Right renal cortex interstitium (tissue), 3 donors: ENCODE measurements at places on chromosomes 11 and 22.

DNA sequence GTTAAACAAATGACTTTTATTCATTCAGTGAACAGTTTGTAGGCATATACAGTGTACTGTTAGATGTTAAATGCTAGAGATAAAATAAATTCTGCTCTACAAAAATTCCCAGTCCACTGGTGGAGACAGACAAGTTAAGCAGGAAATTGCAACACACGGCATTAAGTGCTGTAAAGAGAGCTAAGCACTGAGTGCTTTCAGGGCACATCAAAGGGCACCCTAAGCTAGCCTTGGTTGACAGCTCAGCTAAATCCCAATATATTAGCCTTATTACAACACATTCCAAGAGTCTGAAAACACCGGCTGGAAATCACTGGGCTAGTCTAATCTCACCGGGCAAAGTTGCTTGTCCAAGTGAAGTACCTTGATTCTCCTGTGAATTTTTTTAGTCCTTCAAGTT, 55.1 kb downstream of the NOX4 start:
- DNase-seq: no peak

DNA sequence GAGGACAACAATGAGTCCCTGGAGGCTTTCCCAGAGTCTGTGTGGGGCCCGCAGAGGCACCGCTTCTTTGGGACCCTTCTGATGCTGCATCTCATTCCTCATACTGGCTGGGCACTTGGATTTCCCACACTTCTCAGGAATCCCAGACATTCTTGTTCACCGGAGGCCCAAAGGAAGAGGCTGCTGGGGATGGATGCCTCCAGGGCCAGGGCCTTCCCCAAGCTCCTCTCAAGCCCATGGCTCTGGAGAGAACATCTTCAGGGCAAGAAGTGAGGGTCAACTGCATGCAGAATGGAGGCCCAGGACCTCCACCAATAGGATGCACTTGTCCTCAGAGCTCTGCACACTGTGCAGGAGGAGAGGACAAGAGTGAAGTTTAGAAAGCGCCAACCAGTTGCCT, 34.6 kb downstream of the DKK3 start:
- DNase-seq: no peak

GRCh38 chr11:102936864-102937509, 18.5 kb downstream of the MMP13 start:
- DNase-seq: no peak

DNA sequence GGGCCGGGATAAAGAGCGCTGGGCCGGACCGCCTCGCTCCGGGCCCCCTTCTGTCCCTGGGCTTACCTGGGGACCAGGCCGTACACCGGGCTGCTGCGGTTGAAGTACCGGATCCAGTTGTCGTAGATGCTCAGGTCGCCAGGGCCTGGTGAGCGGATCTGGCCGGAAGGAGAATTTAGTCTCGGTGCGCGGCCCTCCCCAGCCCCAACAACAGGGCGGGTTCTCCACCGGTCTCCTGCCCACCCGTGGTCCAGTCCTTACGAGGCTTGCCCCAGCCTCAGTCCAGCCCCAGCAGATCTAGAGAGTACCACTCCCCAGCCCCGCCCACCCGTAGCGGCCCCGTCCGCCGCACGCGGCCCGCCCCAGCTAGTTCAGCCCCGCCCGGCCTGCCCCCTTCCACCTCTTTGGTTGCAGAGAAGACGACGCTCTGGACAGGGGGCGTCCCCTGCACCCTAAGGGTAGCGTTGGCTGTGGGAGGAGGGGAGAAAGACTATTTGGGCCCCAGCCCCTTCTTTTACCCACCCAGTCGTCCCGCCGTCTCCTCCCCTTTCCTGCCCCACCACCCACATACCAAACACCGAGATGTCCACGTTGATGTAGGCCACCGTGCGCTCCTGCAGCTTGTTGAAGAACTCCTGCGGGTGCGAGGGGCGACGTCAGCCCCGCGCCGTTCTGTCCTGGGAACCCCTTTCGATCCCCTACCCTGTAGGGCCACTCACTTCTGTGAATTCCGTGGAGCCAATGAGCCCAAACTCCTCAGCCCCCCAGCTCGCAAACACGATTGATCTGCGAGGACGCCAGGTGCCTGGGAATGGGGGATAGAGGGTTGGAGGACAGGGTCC, 6.8 kb downstream of the SAC3D1 start:
- DNase-seq: no peak

- DNase-seq: no peak
These were observed 447.5 kb upstream of the KIRREL3 start for GRCh38 chr11:127448101-127448500.

DNA sequence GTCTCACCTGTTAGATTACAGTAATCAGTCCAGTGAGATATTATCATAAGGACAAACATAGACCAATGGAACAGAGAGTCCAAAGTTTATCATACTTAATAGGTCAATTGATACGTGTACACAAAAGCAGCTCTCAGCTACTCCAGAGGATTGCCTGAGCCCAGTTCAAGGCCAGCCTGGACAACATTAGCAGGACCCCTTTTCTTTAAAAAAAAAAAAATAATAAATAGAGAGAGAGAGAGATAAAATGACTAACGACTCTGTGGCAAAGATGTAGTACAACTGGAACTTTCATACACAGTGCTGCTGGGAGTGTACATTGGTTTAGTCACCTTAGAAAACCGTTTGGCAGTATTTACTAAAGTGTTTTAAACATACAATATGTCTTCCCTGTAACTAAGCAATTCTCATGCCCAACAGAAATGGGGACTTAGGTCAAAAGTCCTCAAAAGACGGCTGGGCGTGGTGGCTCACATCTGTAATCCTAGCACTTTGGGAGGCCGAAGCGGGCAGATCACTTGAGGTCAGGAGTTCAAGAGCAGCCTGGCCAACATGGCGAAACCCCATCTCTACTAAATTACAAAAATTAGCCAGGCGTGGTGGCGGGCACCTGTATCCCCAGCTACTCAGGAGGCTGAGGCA, 10.6 kb downstream of the SNX32 start:
- no peak for DNase-seq

- DNase-seq: no peak
These were observed 280.7 kb upstream of the CADM1 start for GRCh38 chr11:115784796-115785521.

DNA sequence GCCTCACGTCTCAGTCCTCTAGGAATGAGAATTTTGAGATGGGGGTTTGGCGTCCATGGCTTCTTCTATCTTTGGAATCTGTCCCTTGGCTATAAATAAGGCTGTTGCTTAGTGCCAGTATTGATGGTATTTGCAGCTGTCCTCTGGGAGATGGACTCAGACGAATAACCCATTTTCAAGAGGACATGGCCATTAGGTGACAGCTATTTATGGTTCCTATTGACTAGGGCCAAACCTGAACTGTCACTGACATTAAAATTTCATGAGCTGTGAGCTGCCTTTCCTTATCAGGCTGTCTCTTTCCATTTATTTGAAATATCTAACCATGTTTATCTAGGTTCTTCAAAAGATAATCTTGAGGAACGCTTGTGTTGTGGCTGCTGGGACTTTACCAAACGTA, 92.7 kb downstream of the NAV2 start:
- no peak for DNase-seq

DNA sequence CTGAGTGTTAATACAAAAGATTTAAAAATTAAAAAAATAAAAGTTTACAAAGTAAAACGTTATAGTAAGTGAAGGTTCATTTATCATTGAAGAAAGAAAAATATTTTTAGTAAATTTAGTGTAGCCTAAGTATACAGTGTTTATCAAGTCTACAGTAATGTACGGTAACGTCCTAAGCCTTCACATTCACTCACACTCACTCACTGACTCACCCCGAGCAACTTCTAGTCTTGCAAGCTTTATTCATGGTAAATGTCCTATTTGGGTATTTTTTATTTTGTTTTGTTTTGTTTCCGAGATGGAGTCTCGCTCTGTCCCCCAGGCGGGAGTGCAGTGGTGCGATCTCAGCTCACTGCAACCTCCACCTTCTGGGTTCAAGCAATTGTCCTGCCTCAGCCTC, 8.8 kb downstream of the CASTOR1 start:
- no peak for DNase-seq

GRCh38 chr22:45740236-45740635, 68.6 kb downstream of the ATXN10 start:
- no peak for DNase-seq

- DNase-seq: no peak
These were observed 243.8 kb downstream of the TMEM135 start for GRCh38 chr11:87281496-87281895.

DNA sequence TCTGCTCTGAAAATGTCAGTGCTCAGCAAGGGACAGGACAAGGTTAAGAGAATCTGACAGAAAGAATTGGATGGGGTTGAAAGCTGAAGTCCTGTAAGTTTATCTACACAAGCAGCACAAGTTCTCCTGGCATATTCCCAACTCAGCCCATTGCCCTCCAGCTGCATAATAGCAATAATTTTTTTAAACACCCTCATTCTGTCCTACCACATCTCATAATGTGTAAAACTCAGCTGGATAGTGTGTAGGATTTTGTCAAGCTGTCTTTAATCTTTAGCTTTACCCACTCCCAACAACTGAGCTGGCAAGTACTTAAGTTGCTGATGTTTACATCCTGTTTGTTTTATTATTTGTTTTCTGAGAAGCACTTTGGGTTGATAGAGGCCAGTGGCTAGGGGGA, 158.9 kb downstream of the CADM1 start:
- DNase-seq: no peak

- no peak for DNase-seq
These were observed 28.3 kb downstream of the ANO5 start for GRCh38 chr11:22221143-22221542.

- no peak for DNase-seq
These were observed 29.0 kb downstream of the TXN2 start for GRCh38 chr22:36452250-36452977.

GRCh38 chr11:13448876-13449275, 14.1 kb downstream of the BTBD10 start:
- DNase-seq: no peak

DNA sequence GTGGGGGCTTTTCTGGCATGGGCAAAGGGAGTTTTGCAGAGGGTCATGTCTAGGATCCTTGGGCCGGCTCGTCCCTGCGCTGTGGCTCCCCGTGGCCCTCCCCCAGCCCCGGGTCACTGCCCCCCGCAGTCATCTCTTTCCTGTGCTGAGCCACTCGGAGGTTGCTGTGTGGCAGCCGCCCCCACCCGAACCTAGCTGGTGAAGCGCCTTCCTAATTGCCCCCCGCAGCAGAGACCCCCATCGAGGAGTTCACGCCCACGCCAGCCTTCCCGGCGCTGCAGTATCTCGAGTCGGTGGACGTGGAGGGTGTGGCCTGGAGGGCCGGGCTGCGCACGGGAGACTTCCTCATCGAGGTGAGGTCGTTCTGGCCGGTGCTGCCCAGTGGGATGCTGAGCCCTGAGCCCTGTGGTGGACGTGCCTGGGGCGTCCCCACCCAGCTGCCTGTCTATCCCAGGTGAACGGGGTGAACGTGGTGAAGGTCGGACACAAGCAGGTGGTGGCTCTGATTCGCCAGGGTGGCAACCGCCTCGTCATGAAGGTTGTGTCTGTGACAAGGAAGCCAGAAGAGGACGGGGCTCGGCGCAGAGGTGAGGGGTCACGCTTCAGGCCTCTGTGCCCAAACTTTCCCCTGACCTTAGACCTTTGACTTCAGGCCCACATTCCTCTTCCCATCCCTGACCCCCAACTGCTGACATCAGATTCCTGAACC, 32.0 kb downstream of the SHANK3 start:
- no peak for DNase-seq

DNA sequence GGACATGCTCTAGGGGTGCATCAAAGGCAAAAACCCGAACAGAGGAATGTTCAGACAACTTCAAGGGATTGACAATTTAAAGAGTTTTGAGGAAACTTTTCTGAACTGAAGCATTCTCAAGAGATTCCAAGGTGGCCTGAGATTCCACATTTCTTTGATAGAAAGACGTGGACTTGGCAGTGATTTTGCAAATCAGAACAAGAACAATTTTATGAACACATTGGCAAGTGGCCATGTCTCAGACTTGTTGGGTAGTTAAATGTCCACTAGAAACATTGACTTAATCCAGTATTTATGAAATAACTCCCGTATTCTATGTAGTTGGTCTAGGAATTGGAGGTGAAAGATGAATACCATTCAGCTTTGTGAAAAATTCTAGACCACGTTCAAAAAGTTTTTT, 13.8 kb downstream of the NCAM1 start:
- no peak for DNase-seq

- DNase-seq: no peak
These were observed 60.3 kb downstream of the TMPRSS5 start for GRCh38 chr11:113645593-113646349.

GRCh38 chr11:124195189-124195734, 12.1 kb downstream of the OR10D3 start:
- no peak for DNase-seq

DNA sequence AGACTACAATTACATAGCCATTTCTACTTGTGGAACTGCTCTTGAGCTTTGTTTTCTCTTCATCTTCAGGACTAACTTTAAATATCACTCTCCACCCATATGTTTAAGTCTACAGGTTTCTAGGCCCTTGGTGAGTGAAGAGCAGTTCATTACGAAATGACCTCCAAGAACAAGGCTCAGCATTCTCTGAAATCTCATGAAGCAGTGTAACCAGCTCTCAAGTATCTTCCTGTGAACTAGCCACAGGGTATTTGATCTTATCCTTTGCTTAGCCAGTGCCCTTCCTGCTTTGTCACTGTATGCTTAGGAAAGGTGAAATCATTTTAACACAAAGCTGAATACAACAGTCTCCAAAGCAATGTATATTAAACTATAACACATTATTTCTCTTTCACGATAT, 20.4 kb upstream of the LYVE1 start:
- no peak for DNase-seq

DNA sequence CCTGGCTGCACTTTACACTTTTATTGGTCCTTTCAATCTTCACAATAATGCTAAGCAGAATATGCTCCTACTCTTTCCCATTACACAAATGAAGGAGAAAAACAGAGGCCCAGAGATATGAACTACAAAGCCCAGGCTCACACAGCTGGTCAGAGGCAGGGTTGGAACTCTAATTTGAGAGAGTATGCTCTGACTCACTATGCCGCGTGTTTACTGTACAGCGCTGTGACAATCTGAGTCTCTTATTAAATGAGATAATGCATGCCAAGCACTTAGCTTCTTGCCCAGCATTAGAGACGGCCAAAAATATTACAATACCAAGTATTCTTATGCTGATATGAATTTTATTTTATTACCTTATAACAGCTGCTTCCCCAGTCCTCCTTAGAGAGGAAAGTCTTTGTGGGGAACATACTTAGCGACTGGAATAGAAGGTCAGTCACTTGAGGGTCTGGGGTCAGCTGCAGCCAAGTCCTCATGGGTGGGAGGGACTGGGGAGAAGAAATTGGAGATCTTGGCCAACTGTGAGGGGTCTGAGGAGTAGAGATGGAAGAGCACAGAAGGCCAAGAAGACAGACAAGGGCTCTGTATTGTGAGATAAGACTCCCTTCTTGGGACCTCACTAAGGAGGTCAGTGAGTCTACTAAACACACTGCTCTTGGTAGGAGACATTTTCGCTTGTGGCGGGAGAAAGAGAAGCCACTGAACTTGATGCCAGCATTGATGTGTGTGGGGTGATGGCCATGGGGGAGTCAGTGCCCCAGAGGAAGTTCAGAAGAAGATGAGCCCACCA, 150.8 kb upstream of the TIMP3 start:
- DNase-seq: no peak
